ENCODE measurements at places on chromosomes 12 and 14.

DNA sequence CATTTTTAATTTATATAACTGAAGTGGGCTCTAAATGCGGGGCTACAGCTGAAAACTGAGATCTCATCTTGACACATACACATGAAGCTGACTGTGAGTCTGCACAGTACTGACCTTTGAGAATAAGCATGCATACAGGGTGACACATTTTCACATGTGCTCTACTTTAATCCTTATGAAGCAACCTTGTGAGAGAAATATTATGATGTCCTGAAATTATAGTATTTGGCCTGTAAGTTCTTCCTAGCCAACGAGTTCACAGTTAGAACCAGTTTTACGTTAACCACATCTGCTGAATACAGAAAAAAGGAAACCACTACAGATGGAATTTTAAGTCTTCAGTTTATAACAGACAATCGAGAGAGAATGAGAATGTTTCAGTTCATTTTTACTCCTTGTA, 70.3 kb downstream of the SPPL3 start:
- DNase-seq, result no peak

- DNase-seq, result no peak
Measured at GRCh38 chr12:22018860-22019259, 27.2 kb upstream of the CMAS start.

DNA sequence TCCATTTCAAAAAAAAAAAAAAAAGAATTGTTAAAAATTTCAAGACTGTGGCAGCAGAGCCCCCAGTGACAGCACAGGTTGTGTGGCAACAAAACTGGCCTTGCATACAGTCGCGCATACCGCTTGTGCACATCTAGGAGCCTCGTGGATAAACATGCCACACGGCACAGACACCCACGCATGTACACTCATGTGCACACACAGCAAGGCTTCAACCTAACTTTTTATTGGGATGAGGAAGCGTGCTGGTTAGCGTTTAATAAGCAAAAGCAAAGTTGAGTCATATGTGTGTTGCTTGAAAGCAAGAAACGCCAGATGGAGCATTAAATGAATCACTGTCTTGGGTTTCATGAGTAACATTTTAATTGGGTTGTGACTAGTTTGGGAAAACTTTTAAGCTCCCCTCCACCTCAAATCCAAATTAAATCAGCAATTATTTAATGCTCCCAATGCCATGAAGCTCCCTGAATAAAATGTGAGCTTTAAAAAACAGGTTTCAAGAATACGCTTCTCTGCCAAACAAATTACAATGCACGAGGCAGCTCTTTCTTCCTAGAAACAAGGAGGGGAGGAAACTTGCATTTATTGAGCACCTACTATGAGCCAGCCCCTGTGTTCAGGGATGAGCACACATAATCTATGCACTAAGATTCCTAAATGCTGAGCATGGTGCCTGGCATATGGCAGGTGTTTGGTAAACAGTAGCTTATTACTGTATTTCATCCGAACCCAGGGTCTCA, 35.7 kb upstream of the EML1 start:
- no peak for DNase-seq

GRCh38 chr12:101780599-101780998, 41.3 kb upstream of the SYCP3 start:
- DNase-seq, result no peak

GRCh38 chr12:27667540-27667939, 28.7 kb upstream of the REP15 start:
- DNase-seq, result peak; percentile 41

DNA sequence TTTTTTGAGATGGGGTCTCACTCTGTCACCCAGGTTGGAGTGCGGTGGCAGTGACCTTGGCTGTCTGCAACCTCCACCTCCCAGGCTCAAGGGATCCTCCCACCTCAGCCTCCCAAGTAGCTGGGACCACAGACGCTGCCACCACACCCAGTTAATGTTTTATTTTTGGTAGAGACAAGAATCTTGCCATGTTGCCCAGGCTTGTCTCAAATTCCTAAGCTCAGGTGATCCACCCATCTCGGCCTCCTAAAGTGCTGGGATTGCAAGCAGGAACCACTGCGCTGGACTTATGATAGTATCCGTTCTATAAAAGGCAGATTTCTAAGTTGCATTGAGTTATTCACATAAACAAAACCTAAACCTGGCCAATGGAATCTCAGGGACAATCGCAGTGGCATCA, 321.1 kb upstream of the PRICKLE1 start:
- DNase-seq, result no peak

DNA sequence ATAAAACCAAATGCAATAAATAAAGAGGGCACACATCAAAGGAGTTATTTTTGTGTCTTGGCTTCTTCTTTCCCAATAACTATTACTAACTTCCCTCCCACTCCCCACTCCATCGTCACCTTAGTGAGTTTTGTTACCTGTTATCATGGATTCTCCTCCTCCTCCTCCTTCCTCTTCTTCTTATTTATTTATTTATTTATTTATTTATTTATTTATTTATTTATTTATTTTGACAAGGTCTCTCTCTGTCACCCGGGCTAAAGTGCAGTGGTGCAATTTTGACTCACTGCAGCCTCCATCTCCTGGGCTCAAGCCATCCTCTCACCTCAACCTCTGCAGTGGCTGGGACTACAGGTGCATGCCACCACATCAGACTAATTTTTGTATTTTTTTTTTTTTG, 26.4 kb downstream of the WIF1 start:
- DNase-seq, result no peak

- no peak for DNase-seq
Measured at GRCh38 chr12:113413488-113413939, 8.7 kb upstream of the SDSL start.

- no peak for DNase-seq
Measured at GRCh38 chr12:113850309-113851056, 115.6 kb downstream of the RBM19 start.

All from activated CD8-positive, alpha-beta memory T cell treated with anti-CD3 and anti-CD28 coated beads, Interleukin-2, amount 10 ng/mL, durations not matched to agents 7 days and 5 days (primary cell).